Vein endothelial cell (primary cell): ENCODE measurements at places on chromosomes 6 and 20. TPM values are rescaled to one million over a fixed set of nuclear protein-coding genes. Genes with fewer than 3 reads are reported as not detected.

NRSN2 gene
- 24.0 and 57.5 TPM in 2 replicates for total RNA-seq

PRICKLE4 gene
- total RNA-seq = 2.8 and 6.2 TPM in 2 replicates

SAMD3 gene
- total RNA-seq = not detected in 2 replicates

SLC22A16 gene
- total RNA-seq = not detected in 2 replicates

TMEM170B gene
- total RNA-seq = 2.3 and 4.5 TPM in 2 replicates

RSPO4 gene
- not detected in 2 replicates for total RNA-seq

GJA10 gene
- total RNA-seq = not detected in 2 replicates

ZSCAN16 gene
- total RNA-seq = 8.2 and 11.1 TPM in 2 replicates

RNF144B gene
- total RNA-seq = 75.1 and 108 TPM in 2 replicates

DSTN gene
- total RNA-seq = 208 and 240 TPM in 2 replicates

SLC35D3 gene
- total RNA-seq = not detected in 2 replicates

CST4 gene
- not detected in 2 replicates for total RNA-seq

BICRAL gene
- 6.2 and 6.9 TPM in 2 replicates for total RNA-seq

F13A1 gene
- total RNA-seq = not detected in 2 replicates

ERVFRD-1 gene
- total RNA-seq = not detected in 2 replicates

DEFB124 gene
- total RNA-seq = not detected in 2 replicates

KCNK5 gene
- not detected in 2 replicates for total RNA-seq

XRN2 gene
- 82.6 and 100 TPM in 2 replicates for total RNA-seq

MYB gene
- total RNA-seq = 0.10 TPM in 1 of 2 replicates, not detected in the other

OPRM1 gene
- not detected in 2 replicates for total RNA-seq

C20orf204 gene
- total RNA-seq = 3.6 and 3.9 TPM in 2 replicates

ENTPD6 gene
- 37.8 and 48.3 TPM in 2 replicates for total RNA-seq

CRISP2 gene
- not detected in 2 replicates for total RNA-seq

RAET1E gene
- total RNA-seq = 0.29 and 0.33 TPM in 2 replicates

GMEB2 gene
- 10.8 and 12.4 TPM in 2 replicates for total RNA-seq

MYH7B gene
- not detected in 2 replicates for total RNA-seq

FNDC11 gene
- 1.3 and 1.8 TPM in 2 replicates for total RNA-seq

TGM3 gene
- total RNA-seq = not detected in 2 replicates

RAET1L gene
- not detected in 2 replicates for total RNA-seq

KIF25 gene
- total RNA-seq = not detected in 2 replicates

PLCB4 gene
- total RNA-seq = 4.9 and 5.0 TPM in 2 replicates

LY6G6D gene
- not detected in 2 replicates for total RNA-seq

APMAP gene
- 69.2 and 75.5 TPM in 2 replicates for total RNA-seq

RTF2 gene
- 72.5 and 75.3 TPM in 2 replicates for total RNA-seq

SLC22A3 gene
- total RNA-seq = not detected in 2 replicates
